Activated CD4-positive, alpha-beta T cell treated with anti-CD3 and anti-CD28 coated beads, Interleukin-10, Interleukin-2, amounts not matched to agents 100 ng/mL and 50 ng/mL, durations not matched to agents 16 hours and 8 hours (primary cell): ENCODE measurements at places on chromosomes 4 and X.

- no peak for DNase-seq
These were observed 17.7 kb downstream of the ABLIM2 start for GRCh38 chr4:8140915-8141314.

- no peak for DNase-seq
These were observed 28.6 kb downstream of the RGS12 start for GRCh38 chr4:3321295-3321889.

DNA sequence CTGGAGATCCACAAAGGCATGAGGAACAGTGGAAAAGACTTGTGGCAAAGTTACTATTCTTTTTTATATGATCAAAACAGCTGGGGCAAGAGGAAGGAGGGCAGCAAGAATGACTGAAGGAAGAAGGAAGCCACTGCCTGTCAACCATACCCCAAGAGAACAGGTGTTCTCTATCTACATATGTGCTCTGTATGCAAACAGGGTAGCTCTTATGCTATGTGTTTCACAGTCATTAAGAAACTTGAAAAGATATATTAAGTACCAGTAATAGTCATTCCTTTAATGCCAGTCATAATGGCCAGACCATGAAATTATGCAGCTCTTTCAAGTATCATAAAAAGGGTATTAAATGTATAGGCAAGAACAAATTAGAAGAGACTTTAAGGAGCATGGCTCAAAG, 363.9 kb downstream of the KLHL13 start:
- no peak for DNase-seq

DNA sequence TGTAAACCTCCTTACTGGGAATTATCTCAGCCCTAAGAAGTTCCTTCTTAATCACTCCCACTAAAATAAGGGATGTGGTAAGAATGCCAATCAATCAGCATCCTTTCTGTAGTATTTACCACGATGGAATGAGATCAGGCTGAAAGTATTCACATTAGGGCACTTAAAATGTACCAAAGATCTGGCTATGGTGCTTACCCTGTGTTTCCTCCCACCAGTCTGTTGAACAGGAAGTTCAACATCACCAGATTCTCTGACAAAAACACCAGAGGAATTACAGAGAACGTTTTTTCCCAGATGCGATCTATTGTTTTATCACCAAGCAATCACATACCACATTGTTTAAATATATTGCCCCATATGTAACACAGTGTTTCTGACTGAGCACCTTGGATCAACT, 2.1 kb upstream of the CLCN3 start:
- DNase-seq: no peak

DNA sequence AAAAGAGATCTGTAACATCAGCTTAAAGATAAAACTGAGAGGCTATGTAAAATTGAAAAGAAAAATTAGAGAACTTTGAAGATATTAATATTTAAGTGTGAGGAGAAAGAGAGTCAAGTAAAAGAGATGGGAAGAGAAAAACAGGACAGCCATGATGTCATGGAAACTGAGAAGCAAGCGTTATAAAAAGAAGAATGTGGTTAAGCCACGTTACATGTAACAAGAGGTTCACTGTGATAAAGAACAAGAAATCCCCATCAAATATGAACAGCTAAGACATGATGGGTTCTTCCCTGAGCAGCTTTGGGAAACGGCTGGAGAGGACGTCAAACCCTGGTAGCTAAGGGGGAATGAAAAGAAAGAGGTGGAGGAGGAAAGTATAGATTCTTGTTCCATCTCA, 1269.3 kb upstream of the TENM3 start:
- DNase-seq: no peak

DNA sequence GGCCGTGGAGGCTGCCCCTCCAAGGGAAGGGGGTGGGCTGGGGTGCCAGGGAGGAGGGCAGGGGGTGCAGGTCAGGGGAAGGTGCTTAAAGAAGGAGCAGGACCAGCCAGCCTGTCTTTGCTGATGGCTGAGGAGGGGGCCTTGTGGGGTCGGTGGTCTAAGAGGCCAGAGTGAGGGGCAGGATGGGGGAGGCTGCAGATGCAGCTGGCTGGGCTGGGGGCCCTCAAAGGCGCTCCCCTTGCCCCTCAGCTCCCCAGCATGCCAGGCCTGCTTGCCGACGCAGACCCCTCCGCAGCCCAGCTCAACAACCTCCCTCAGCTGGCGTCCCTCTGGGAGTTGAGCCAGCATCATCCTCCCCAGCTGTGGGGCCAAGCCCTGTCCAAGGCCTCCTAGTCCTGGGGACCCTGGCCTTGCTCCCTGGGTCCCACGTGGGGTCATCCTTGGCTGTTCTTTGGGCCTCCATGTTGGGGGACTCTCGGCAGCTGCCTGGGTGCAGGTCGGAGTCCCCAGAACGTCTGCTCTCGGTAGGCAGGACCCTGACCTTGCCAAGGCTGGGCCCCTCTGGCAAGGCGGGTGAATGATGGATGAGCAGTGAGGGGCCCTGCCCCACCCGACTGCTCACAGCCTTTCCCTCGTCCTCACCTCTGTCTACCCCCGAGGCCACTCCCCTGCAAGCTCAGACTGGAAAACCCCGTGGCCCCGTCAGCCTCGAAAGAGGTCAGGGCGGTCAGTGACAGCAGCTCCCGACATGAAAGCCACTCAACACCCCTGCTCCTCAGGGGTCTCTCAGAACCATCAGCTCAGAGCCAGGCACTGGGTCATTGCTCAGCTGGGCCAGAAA, 119.4 kb downstream of the FAM53A start:
- no peak for DNase-seq

DNA sequence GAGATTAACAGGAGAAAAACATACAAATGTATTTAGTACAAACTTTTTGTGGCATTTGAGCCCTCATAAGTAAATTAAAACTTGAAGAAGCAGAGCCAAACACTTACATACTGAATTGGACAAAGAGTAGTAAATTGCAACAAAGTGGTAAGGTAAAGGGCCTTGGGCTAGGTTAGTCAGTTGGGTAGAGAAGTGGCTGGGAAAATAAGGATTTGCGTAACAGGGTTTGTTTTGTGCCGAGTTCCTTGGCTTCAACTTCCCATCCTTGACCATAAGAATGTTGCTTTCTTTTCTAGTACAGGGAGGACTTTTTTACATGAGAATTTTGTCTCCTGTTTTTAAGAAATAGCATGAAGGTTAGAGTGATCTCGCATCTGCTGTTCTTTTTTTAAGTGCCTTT, 33.3 kb upstream of the DSPP start:
- no peak for DNase-seq

DNA sequence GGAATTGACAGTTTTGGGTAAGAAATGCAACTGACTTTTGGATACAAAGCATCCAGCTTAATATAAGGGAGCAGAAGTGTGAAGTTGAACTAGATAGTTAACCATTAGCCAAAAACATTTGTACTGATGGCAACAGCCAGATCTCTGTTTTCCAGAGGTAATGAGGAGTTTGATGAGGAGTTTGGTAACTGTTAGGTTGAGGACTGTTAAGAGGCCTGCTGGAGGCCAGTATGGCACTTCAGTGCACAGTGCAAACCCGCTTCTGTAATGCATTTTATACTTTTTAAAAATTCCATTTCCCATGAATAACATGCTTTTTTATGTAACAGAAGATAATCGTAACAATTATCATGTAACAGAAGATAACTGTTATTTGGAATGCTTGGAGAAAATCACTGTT, 30.0 kb downstream of the CDKL5 start:
- DNase-seq: no peak

GRCh38 chr4:62644372-62644771, 1444.2 kb downstream of the ADGRL3 start:
- peak; percentile 0 for DNase-seq

- DNase-seq: peak; percentile 86
These were observed 720 bp downstream of the RPL10 start for GRCh38 chrX:154398668-154399526.

DNA sequence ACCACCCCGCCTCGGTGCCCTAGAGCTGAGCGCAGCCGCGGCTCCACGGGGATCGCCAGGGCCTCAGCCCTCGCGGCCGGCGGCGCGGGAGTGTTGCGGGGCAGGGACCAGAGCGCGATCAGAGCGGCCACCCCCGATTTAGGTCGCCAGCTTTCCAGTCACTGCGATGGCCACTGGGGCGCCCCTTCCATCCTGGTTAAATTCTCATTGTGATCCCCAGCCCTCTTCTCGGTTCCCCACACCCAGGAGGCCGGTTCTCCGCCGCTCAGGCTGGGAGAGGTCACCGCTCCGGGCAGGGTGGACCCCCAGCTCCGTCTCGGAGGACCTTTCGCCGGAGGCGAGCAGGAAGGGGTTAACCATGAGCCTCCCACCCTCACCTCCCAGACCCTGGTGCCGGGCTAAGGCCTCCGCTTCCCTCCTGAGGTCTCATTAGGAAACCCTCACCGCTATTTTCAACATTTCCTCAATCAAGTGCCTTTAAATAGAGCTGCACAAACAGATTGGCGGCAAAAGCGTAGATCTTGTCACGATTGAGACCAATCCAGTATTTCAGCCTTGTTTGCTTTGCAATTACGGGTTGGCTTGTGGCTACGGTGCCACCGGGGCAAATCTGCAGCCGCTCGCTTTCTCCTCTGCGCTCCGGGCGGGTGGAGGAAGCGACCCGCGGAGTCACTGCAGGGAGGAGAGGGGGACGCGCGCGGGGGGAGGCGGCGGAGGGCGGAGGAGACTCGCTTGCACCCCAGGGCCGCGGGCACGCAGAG, 8.3 kb upstream of the HAND2 start:
- DNase-seq: no peak

DNA sequence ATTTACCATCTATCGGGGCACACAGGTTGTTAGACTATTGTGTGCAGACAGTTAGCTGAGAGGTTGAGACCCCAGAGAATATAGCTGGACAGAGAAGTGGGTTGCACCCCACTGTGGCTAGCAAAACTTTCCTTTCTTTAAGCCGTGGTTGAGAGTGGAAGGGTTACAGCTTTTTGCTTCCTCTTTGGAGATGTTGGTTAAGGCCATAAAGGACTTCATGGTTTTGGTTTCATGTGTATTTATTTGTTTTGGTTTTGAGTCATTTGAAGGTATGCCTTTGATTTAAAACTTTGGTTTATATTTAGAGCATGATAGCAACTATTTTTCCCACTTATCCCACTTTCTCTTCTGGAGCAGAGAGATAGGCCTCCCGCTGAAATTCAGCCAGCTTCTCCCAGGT, 274.3 kb upstream of the IL1RAPL1 start:
- DNase-seq: no peak

DNA sequence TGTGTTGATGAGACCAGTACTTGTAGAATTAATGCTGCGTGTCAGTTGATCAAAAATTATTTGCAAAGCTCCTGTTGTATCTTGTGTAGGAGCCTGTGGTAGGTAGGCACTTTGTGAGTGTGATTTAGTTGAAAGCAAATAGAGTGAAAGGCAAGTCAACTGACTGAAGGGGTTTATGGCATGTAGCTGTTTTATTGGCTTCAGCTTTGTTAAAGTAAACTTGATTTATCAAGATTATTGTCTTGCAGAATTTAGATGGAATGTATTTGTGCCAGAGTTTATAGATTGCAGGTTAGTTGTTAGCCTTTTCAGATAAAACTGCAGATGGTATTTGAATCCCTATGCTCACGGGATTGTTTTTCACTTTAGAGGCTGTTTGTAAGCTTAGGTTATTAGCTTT, 128.0 kb downstream of the FRAS1 start:
- DNase-seq: no peak
